Epithelial cell of alveolus of lung (primary cell): ENCODE measurements at places on chromosomes 5 and 9. TPM values are rescaled to one million over a fixed set of nuclear protein-coding genes. Genes with fewer than 3 reads are reported as not detected.

Gene HTR1A
- total RNA-seq = not detected in 2 replicates

Gene CCT5
- 193 and 399 TPM in 2 replicates for total RNA-seq

Gene ZNF618
- 11.4 and 19.6 TPM in 2 replicates for total RNA-seq

Gene PCDHB1
- not detected in 2 replicates for total RNA-seq

Gene PCDHGA5
- 0.13 and 1.3 TPM in 2 replicates for total RNA-seq
